K562 (cell line): ENCODE measurements at places on chromosomes 5 and 9. TPM values are rescaled to one million over a fixed set of nuclear protein-coding genes. Genes with fewer than 3 reads are reported as not detected.
A peak's percentile ranks its signal among the peaks of the same experiment; 100 is the strongest.

LRSAM1 gene
- 8.5 and 11.3 TPM in 2 replicates for polyA plus RNA-seq

GRCh38 chr5:80985600-80986228 is 25.6 kb downstream of the RASGRF2 start:
- H3K27me3 ChIP-seq, result peaks cover 19% of the 10 kb centered on the region
- H3K36me3 ChIP-seq, result no peaks in the 10 kb centered on the region
- no peak overlapping the region for H3K27ac ChIP-seq
- DNase-seq, result no peak
- no peak overlapping the region for H3K4me3 ChIP-seq

DNA sequence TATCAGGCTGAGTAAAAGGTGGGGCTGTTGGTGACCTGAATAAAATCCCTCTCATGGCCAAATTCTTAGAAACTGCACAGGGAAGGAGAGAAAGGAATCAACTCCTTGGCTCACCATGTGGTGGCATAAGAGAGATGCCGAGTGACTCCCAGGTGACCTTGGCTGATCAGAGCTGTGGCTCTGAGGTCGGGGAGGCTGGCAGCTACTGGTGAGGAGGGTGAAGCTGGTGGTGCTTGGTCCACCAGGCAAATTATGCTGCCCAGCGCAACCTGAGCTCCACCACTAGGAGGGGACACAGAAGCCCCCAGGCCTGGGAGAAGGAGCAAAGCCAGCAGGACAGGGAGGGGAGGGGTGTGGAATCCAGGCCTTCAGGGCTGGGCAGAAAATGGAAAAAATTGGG is 111.2 kb upstream of the IL12B start:
- no peak overlapping the region for H3K4me3 ChIP-seq
- H3K27me3 ChIP-seq, result no peaks in the 10 kb centered on the region; the same call in 2 of the 3 replicates
- H3K4me1 ChIP-seq, result no peaks in the 10 kb centered on the region
- DNase-seq, result peak; percentile 5

PTGER4 gene
- polyA plus RNA-seq, result not detected in 2 replicates
